ENCODE measurements at places on chromosomes 4 and X.

DNA sequence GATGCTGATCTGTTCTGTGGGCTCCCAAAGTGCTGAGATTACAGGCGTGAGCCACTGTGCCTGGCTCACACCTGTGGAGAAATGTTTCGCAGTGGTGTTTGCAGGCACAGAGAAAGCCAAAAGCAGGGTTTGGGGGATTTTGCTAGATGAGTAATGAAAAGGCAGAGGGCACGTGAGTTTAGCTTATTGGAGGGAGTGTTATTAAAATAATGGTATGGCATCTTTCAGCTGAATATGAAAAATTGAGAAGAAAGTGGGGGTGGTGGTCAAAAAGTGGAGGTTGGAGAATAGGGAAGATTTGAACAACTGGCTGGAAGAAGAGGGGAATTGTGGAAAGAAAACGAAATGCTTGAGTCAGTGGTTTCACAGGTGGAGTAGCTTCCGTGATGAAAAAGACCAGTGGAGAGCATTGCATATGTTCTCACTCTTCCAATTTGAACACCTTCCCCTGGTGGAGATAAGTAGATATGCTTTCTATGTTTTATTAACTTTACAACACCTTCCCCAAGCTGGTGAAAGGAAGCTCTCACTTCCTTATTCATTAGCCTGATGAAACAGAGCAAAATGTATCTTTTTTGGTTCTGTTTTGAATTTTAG is 1.1 kb upstream of the CHST7 start:
- peak; percentile 13 for DNase-seq

DNA sequence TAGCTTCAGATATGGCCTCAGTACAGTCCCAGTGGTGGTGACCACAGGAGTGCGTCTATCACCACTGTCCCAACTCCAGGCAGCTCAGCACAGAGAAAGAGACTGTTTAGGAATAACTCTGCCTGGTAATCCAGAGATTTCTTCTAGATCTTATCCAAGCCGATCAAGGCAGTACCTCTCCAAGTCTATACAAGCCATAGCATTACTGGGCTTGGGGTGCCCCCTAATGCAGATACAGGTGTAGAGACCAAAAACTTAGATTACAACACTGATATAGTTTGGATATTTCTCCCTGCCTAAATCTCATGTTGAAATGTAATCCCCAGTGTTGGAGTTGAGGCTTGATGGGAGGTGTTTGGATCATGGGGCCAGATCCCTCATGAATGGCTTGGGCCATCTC is 100.9 kb downstream of the PTCHD1 start:
- DNase-seq, result no peak

DNA sequence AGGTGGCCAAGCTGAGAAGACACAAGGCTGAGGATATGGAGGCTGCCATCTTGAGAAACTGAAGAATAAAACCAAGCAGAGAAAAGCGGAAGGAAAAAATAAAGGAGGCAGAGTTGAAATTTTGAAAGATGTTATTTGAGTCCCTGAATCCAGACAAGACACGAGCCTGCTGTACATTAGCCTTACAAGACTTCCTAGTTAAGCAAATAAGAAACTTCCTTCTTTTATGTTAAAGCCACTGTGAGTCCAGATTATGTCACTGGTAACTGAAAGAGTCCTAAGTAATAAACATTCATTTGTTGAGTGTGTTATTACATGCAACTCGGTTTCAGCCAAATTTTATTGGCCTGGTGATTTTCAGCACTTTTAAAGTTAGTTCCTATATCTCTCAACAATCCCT is 30.4 kb downstream of the DRD5 start:
- peak; percentile 15 for DNase-seq

DNA sequence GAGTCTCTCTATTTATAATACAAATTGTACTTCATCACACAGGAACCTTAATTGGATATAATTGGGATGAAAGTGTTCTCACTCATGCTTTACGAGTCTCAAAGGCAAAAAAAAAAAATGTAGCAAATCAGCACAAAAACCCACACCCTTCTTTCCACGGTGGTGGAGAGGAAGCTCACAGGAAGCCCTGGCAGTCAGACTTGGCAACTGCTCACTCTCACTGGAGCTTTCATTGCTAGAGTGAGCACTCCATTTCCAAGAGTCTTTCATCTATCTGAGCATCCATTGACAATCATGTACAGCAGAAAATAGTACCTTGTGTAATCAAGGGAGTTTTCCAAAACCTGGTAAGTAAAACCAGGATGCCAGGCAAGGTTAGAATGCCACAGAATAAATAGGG is 2159.4 kb upstream of the AGA start:
- no peak for DNase-seq

GRCh38 chr4:140052050-140052449 is 101.9 kb downstream of the MAML3 start:
- peak; percentile 44 for DNase-seq

GRCh38 chrX:8546715-8547114 is 82.1 kb downstream of the VCX3B start:
- DNase-seq, result no peak

- DNase-seq, result no peak
Measured at GRCh38 chr4:169372791-169373190, 102.0 kb upstream of the SH3RF1 start.

GRCh38 chr4:153679486-153679885 is 4.6 kb upstream of the TLR2 start:
- DNase-seq, result no peak

DNA sequence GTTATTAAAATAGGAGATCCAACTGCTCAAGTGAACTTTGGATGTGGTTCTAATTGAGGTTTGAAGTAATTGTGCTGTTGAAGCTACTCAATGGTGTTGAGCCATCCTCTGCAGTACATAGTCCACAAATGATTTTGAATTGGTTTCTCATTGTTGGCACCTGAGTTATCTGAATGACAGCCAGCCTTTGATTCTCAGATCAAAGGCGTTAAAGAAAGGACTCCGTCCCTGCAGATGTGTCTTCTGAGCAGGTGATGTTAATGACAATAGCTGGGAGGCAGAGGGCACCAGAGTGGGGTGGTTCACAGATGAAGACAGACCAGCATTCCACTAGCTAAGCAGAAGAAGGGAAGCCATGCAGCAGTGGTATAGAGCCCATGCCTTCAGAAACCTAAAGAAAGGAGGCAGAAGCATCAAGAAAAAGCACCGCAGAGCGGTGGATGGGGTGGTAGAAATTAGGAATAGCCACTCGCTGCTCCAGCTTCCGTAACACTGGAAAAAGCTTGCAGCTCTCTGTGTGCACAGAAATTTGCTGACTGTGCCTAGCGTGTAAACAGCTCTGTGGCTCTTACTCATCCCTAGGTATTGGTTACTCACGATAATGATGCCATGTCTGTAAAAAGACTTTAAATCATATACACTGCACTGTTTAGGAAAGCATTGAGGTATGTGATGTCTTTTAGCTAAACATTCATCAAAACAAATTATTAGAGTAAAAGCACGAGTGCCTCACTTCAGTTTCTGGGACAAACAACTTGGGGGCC is 79.2 kb upstream of the CLCN4 start:
- DNase-seq, result no peak

DNA sequence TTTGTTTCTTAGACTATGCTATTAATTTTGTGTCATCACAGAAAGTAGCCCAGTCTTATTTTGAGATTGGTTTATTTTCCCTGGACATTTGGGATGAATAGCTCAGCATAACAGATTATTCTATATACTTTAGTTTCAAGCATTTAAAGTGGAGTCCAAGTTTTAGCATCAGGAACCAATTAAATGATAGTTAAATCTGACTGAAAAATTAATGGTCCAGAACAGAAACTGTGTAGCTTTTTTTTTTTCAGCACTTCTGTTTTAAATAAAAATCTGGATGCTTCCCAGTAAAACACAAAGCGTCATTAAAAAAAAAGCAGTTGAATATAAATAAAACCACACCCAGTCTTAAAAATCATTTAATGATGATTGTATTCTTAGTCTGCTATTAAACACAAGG is 59.4 kb upstream of the PITX2 start:
- no peak for DNase-seq

- peak; percentile 48 for DNase-seq
Measured at GRCh38 chr4:37922328-37922727, 31.4 kb downstream of the TBC1D1 start.

DNA sequence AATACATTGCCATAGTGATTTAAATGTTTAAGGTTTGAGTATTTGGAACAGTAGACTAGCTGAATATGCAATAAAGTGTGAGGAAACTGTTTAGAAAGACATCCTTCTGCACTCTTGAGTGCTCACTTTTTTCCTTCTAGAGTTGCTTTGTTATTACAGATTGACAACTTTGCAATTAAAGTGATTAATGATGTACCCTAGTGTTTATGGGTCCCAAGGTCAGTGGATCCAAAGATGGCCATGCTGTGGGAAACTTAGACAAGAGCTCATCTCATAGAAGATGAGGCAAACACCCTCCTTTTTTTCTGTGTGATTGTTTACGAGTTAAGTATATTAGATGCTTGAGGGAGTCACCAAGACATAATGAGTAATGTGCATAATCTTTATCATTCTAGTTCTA is 118.8 kb downstream of the PDLIM5 start:
- DNase-seq, result no peak

DNA sequence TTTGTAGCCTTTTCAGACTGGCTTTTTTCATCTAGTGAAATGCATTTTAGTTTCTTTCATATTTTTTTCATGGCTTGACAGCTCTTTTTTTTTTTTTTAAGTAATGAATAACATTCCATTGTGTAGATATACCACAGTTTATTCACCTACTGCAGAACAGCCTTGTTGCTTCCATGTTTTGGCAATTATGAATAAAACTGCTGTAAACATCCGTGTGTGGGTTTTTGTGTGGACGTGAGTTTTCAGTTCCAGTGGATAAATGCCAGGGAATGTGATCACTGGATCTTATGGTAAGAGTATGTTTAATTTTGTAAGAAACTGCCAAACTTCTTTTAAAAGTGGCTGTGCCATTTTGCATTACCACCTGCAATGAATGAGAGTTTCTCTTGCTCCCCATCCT is 160.8 kb downstream of the SOWAHB start:
- DNase-seq, result no peak
